T follicular helper cell (primary cell): ENCODE measurements at places on chromosomes 13 and 19.

DNA sequence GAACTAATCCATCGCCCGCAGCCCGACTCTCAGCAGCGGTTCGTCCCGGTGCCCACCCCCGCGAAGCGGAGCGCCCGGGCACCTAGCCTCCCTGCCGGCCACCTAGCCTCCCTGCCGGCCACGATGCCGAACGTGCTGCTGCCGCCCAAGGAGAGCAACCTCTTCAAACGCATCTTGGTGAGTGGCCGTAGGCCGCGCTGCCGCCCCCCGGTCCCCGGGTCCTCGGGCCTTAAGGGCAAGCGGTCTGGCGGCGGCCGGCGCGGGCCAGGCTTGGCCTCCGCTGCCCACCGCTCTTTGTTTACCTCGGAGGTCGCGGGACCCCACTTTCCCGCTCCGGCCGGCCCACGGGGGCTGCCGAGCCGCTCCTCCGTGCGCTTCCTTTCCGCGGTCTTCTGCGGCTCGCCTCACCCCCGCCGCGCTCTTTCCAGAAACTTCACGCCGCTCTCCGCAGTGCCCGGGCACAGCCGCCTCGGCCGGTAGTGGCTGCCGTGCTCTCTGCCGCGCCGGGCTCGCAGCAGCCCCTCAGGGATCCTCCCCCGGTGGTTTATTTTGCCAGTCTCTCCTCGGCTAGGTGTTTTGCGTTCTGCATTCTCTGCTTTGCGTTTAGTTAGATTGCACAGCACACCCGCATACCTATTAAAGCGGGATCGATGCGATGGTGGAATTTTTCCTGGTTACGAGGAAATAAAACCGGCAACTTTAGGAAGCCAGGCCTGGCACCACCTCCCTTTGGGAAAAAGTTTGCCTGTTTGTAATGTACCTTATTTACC, 524 bp downstream of the NAA16 start:
- DNase-seq, result peak; percentile 33

DNA sequence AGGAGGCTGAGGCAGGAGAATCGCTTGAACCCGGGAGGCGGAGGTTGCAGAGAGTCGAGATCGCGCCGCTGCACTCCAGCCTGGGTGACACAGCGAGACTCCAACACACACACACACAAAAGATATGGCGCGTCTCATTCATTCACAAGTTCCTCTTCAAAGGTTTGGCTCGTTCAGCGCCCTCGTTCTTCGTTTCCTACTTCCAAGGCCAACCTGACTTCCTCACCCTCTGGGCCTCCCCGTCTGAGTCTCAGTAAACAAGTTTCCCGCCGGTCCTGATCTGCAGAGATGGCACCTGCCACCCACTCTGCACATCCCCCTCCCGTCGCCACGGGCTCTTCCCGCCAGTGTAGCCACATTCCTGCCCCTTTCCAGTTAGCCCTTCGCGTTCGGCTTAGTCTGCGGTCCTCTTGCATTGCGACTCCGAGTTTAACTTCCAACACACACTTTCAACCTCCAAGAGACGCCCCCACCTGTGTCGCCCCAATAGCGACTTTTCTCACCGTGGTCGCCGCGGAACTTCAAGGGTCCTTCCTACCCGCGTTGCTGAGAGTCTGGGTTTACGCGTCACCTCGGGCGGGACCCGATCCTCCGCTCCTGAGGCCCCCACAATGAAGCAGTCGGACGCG, 1.3 kb upstream of the BSG start:
- DNase-seq, result peak; percentile 55

- no peak for DNase-seq
Observed at GRCh38 chr19:40357640-40358039, 9.1 kb downstream of the PLD3 start.

GRCh38 chr13:91313581-91313980, 33.9 kb upstream of the MIR17HG start:
- DNase-seq, result no peak

DNA sequence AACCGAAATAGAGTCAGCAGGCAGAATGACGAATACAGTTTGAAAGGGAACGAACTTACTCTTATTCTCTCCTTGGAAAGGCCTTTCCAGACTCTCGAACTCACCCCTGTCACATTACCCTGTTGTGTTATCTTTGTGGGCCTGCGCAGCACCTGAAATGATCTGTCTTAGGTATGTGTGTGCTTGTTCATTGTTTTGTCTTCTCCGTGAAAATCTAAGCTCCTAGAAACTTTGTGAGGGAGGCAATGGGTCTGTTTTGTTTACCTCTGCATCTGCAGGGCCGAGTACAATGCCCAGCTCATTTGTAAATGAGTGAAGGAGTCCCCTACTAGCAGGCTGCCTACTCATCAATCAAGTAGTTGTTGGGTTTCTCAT, 19.6 kb downstream of the HMGB1 start:
- no peak for DNase-seq
